ENCODE measurements at places on chromosomes 3 and 15.

DNA sequence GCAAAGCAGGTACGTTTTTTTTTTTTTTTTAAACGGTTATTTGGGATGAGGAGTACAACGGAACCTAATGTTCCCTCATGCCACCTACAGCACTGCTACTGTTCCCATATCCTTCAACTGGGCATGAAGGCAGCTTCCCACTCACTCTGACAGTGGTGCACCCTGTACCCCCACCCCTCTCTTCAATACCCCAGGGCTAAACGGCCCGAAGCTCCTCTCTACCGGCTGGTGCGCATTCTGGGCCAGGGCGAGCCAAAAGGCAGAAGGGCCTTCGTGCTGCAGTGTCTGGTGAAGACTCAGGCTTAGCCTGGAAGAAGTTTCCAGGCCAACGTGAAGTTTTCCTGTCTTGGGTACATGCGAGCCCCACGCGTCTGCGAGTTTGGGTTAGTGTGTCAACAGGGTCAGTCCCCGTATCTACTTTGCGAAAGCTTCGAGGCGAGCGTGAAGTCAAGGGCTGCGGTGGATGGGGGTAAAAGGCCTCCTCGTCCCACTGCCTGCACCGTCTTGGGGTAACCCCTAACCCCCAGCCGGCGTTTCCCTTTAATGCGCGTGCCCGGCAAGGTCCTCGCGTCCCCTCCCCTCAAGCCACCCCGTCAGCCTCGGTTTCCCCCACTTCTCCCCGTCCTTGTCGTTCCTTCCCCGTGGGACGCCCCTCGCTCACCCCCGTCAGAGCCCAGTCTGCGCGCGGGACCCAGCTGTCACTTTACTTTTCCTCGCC is 765 bp upstream of the UBE2E2 start:
- DNase-seq = no peak

GRCh38 chr15:84079885-84080777 is 155.4 kb upstream of the GOLGA6L4 start:
- no peak for DNase-seq

DNA sequence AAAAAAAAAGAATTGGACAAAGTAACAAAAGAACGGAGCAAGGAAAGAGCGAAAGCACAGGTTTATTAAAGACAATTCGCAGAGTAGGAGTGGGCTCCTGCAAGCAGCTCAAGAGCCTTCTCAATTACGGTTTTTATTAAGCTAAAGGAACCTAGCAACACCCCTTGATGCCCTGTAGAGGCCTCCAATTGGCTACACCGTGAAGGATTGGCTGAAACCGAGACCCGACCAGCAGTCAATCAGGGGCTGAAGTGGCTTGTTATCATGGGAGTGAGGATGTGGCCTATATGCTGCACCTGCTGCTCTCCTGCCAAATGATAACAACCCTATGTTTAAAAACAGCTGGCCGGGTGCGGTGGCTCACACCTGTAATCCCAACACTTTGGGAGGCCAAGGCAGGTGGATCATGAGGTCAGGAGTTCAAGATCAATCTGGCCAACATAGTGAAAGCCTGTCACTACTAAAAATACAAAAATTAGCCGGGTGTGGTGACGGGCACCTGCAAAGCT is 20.4 kb upstream of the AP3B2 start:
- DNase-seq = no peak

DNA sequence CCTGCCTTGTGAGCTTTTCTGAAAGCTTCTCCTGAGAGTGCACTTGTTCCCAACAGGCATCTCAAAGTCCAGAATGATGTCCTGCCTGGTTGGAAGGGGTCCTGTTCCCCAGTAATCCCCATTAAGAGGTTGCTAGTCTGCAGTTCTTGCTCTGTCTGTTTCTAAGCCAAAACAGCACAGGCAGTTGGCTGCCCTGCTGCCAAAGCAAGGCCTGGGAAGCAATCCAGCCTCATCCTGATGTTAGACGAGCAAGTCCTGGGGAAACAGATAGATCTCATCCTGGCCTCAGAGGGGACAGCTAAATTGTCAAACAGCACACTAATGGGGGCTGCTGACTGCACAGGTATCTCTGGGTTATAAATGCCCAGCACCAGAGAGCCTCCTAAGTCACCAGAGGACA is 198.0 kb downstream of the EPHB1 start:
- no peak for DNase-seq

GRCh38 chr3:194042927-194043326 is 93.0 kb upstream of the HES1 start:
- DNase-seq = no peak

DNA sequence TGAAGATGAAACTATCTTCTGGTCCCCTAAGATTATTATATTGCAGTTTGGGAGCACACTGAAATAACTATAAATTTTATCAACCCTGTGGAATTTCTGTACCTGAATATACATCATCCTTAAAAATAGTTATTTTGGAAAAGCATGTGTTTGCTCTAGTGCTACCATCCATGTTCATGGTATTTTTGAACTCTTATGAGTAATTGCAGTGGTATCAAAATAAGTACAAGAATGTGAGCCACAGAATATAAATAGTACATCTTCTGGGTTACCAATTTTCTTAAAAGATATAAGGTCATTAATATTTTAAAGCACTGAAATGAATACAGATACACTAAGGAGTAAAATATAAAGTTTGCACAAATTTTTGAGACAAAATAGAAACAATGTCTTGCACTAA is 206.5 kb downstream of the CBLB start:
- no peak for DNase-seq

- DNase-seq = no peak
These were observed 87.9 kb downstream of the STT3B start for GRCh38 chr3:31620656-31621055.

DNA sequence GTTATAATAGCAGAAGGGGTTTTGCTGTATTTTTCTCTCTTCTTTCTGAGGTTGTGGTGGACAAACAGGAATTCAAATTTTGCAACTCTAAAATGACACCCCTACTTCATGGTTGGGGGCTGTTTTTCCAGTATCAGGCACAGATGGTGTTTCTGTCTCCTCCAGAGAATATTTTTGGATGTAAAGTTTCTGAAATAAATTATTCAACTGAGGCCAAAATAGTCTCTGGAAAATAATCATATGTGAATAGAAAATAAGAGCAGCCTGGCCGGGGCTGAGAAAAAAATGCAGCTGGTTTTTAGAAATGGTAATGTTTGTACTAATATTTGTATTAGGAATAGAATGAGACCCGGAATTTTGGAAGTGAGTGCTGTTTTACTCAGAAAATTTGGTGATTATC is 121.3 kb upstream of the ADAMTS9 start:
- no peak for DNase-seq

GRCh38 chr3:30518181-30518864 is 88.1 kb upstream of the TGFBR2 start:
- no peak for DNase-seq

DNA sequence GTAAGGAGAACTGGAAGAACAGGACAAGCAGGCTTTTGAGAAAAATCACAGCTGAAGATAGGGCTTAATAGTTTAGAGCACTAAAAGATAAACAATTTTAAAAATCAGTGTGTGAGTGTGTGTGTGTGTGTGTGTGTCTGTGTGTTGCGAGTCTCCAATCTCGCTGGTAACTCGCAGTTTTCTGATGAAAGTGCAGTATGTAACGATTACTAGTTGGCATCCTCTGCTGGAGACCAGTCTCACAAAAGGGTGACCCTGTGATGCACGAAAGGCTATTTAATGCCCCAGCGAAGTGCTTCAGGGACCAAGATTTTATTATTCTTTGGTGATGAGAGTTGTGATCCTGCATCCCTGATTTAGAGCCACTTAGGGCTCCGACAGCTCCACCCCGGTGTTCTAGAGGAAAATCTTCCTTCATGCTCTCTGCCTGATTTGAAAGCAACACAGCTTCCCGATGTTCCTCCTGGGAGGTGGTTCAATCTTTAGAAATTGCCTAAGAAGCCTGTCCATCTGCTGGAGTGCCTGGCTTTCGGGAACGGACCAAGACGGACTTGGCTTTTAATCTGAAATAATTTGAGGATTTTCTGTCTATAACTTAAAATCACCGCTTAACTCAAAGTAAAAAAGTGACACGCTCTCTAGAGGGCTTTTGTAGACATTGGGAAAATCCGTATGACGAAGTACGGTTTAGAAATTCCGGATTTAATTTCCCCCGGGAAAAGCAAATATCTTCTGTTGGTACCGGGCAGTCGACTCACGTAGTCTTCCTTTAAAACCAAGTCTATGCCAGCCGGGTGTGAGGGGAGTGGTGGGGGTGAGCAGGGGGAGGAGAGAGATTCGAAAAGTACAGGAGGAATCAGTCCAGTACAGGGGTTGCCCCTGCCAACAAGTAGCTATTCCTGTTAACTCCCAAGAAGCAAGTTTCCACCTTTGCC is 1.1 kb upstream of the ALCAM start:
- DNase-seq = no peak

GRCh38 chr15:92687195-92687602 is 31.6 kb upstream of the FAM174B start:
- no peak for DNase-seq

- no peak for DNase-seq
These were observed 363.8 kb upstream of the NAALADL2 start for GRCh38 chr3:174495311-174495710.

- no peak for DNase-seq
These were observed 157.6 kb downstream of the NFKBIZ start for GRCh38 chr3:102006812-102007485.

DNA sequence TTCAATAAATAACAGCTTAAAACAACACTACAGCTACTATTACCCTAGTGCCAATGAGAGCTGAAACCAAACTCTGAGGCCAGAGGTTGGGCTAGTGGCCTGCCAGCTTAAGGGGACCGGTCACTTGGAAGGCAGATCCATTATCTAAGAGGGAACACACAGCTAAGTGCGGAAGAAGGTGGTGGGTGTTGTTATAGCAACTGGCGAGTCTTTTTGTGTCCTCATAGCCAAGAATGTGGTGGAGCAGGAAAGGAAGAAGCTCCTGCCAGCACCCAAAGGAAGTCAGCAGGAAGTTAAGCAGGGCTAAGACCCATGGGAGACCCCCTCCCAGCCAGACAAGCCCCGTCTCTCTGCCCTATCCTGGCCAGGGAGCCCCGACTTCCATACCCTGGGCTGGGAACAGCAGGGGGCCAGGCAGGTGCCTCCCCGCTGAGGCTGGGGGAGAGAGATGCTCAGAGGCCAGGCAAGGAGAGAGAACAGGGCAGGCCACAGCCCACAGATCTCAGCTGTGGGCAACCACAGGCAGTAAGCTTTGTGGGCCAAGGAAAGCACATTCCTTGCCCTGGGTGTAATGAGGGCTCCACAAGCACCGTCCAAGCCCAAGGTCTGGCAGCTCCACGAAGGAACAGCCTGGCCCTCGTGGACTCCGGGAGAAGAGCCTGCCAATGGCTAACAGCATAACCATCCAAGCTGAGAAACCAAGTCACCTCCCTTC is 34.0 kb upstream of the HRH1 start:
- no peak for DNase-seq

- no peak for DNase-seq
These were observed 43.6 kb upstream of the CTSH start for GRCh38 chr15:78988361-78988911.

DNA sequence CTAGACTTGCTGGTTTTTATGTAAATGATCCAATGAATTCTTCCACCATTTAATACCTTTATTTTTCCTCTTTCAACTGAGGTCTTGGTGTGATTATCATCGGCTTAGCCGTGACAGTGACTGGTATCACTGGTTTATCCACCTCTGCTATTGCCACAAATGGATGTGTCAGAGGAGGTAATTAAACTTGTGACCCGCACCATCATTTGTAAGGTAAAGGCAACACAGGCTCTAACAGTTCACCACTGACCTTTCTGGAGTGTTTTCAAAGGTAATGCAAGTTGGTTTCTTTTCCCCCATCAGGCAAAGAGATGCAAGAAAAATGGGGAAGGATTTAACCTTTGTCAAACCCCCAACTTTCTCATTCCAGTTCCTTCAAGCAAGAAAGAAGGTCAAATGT is 19.7 kb downstream of the SLC12A1 start:
- no peak for DNase-seq

- no peak for DNase-seq
These were observed 52.4 kb downstream of the BOC start for GRCh38 chr3:113263778-113264177.

GRCh38 chr3:81958972-81959640 is 197.7 kb upstream of the GBE1 start:
- no peak for DNase-seq

- no peak for DNase-seq
These were observed 316.8 kb upstream of the GBE1 start for GRCh38 chr3:82078246-82078645.

GRCh38 chr15:99158626-99159412 is 53.9 kb downstream of the SYNM start:
- DNase-seq = no peak

- DNase-seq = no peak
These were observed 130.4 kb downstream of the PCCB start for GRCh38 chr3:136380530-136380929.

GRCh38 chr15:52013151-52013791 is 5.7 kb upstream of the MAPK6 start:
- no peak for DNase-seq

DNA sequence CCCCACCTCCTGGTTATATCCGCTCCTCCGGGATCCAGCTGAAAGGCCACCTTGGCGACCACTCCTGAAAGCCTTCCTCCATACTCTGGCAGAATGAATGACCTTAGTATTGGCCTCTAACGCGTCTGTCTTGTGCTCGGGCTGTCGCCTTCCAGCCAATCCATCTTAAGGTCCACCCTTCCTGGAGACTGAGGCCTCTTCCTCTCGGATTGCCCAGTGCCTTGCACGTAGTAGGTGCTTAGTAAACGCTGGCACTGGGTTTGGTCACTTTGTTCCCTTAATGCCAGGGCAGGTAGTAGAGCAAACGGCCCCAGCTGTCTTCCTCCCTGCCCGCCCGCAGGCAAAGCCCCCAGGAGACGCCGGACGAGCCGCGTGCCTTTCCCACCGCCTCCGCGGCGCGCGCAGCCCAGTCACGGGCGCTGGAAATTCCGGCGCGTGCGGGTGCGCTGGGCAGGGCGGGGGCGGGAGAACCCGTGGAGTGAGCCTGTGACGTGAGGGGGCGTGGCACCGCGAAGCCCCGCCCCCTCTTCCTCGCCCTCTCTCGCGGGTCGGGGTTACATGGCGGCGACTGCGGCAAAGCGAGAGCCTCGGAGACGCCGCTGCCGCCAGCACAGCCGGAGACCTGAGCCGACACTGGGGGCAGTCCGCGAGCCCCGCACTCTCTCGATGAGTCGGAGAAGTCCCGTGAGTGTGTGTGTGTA is at the start of gene MAPK6:
TSS of gene MAPK6 (plus strand) at position 527 of the 701 bp plus-strand sequence. CDS start 27,242 bp downstream, outside the sequence.
- DNase-seq = peak; percentile 93

- DNase-seq = no peak
These were observed 166.5 kb downstream of the ISL2 start for GRCh38 chr15:76503121-76503520.

DNA sequence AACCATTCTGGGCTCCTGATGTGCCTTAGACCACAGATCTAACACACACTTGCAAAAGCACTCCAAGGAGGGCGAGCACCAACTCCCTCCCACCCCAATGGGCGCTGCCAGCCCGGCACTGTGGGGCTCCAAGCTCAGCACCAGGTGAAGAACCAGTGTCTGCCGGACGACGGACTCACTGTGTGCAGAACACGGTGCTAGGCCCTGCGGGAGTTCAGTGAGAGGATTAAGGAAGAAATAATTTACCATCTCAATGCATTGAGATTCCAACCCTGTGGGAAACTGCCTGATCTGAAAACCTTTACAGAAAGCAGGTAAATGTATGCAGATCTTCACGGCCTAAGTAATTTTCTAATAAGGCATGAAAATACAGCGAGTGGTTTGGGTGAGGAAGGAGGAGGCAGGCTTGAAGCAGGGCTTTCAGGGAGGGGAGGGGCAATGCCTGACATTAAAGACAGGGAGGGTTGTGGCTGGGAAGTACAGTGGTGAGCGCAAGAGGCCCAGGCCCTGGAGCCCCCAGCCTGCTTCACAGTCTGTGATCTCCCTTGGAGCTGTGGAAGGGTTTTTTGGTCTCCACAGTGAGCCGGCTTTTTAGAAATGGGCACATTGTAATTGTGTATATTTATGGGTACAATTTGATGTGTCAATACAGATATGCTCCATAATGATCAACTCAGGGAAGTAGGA is 35.6 kb upstream of the CHRNB4 start:
- DNase-seq = no peak

All from activated CD4-positive, alpha-beta T cell treated with anti-CD3 and anti-CD28 coated beads, Interleukin-2, amount 50 U/mL, for 24 hours (primary cell).